ENCODE measurements at places on chromosomes 13 and 19.

- no peak for DNase-seq
Measured at GRCh38 chr13:92346046-92346445, 880.6 kb upstream of the GPC6 start.

- no peak for DNase-seq
Measured at GRCh38 chr19:5071579-5071978, 102.7 kb downstream of the KDM4B start.

- peak; percentile 93 for DNase-seq
Measured at GRCh38 chr19:4976401-4977298, 7.7 kb downstream of the KDM4B start.

- no peak for DNase-seq
Measured at GRCh38 chr13:112204346-112205327, 137.7 kb downstream of the SOX1 start.

DNA sequence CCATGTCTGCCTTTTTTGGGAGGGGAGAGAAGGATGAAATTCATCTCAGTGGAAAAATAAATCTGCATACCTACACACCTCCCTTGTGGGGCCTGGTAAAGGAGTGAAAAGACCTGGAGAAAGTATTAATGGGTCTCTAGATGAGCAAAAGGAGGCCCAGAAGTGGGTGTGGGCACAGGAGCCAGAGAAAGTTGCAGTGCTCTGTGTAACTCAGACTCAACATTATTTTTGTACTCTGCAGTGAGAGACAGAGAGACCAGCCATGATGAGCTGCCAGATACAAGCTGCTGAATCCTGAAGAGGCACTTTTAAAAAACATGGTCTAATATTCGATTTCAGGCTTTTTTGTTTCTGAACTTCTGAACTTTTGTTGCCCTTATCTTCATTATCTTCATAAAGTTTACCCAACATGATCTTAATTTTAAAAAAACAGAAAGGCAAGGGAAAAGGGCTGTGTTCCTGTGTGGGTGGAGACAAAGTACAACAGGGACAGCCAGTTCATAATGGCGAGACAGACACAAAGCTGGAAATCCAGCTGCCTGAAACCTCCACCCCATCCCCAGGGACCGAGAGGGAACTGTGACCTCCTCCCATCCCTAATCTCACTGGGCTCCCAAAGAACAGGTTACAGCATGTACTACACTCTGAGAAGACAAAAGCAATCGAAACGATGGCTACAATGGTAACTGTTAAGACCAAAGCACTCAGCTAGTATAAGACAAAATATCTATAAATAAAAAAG is 77.2 kb downstream of the KLF12 start:
- no peak for DNase-seq

DNA sequence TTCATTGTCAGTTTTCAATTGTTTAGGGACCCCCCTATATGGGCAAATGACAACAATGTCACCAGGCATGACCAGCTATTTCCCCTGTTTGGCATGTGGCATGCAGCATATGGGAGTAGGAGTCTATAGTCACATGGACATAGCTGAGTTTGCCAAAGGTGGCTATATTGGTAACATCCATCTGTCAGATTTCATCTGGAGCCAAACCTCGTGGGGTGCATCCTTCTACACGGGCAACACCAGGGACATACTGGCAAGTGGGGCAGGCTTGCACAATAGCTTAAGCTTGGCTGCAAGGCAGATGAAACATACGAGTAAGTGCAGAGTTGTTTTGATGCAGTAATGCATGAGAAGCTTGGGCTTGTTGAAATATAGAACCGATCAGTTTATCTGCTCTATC is 24.5 kb upstream of the ZNF816 start:
- no peak for DNase-seq

- DNase-seq, result no peak
Measured at GRCh38 chr19:14472202-14472938, 2.8 kb downstream of the PTGER1 start.

DNA sequence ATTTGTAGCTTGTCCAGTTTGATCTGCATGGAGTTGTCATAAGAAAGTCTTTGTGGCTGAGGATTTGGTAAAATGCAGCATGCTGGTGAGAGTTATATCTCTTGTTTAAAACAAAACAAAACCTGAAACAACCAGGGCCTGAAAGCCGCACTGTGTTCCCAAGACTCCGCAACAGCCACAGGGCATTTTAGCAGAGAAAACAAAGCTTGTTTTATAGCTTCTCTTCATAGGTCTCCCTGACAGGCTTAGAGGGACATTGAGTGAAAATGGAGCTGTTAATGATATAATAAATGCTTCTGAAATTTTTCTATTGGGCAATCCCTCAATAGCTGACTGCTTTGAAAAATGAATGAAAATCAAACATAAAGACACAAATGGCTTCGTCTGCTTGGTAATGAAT is 148.7 kb upstream of the RNF113B start:
- no peak for DNase-seq

GRCh38 chr13:113880651-113881611 is 17.1 kb upstream of the GAS6 start:
- no peak for DNase-seq

DNA sequence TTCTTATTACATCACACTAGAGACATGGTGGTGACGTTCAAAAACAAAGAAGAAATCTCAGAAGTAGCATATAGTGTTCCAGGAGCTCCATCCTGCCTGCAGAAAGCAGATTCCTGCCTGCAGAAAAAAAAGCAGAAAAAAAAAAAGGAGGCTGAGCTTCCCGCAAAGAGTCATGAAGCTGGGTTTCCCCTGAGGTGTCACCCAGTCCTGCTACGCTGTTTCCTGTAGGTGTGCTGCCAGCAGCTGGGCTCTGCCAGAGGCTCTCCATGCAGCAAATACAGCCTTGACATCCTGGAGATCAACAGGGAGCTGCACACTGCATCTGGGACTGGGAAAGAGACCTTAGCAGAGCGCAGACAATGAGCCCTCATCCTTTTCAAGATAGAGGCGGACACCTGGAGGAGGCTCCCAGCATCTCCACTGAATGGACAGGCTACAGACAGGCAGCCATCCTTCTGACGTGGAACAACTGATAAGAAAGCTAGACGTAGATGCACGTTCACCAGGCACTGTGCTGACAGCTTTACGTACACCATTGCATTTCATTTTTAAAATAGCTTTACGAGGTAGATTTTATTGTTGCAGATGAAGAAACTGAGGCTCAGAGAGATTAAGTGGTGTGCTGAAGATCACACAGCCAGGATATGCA is 350.9 kb downstream of the FOXO1 start:
- DNase-seq, result no peak

DNA sequence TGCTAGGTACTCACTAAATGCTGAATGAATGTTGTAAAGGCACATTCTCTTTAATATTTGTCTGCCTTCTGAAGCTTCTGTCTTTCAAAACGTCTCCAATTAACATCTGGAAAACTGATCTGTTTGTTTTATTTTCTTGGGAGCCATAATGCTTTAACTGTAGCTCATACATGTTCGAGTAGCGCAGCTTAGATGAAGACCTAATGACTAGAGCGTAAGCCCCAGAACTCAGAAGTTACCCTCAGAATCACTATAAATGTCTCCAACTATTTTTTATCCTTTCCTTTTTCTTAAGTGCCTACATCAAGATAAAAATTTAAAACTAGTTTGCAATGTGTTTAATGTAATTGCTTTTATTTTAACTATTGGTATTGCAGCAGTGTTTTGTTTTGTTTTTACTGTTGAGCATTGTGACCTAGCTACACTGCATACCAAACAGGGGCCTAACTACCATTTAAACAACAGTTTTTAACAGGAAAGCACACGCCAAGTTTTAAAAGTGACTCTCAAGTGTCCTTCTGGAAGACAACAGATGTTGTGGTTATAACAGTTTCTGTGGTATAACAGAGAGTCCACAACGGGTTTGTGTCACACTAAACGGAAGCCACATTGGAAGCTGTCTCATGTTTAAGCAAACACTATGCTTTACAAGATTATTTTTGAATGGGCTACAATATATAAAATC is 42.0 kb downstream of the MRPL57 start:
- DNase-seq, result no peak

DNA sequence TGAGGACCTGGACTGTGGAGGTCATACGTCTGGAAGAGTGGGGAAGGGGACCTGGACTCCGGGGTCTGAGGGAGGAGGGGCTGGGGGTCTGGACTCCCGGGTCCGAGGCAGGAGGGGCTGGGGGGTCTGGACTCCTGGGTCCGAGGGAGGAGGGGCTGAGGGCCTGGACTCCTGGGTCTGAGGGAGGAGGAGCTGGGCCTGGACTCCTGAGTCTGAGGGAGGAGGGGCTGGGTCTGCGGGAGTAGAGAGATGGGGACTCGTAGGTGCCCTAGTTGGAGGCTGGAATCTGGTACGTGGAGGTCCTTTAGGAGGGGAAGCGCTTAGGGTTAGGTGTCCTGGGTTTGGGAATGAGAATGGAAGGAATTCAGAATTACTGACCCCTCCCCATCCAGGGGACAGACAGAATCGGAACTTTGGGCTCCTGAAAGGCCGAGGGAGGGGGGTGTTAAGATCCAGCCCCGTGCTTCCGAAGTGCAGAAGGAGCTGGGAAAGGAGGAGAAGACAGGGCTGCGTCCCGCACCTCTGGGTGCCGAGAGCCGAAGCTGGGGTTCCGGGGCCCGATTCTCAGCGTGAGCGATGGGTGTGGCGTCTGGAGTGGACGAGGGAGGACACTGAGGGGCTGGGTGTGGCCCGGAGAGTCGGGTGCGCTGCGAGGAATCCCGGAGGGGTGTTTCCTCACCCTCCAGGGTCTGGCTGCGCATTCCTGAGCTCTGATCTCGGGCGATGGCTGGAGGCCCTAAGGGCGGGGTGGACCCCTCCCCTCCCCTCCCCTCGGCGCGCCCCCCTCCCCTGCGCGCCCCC is 608 bp downstream of the MYADM start:
- DNase-seq, result no peak

DNA sequence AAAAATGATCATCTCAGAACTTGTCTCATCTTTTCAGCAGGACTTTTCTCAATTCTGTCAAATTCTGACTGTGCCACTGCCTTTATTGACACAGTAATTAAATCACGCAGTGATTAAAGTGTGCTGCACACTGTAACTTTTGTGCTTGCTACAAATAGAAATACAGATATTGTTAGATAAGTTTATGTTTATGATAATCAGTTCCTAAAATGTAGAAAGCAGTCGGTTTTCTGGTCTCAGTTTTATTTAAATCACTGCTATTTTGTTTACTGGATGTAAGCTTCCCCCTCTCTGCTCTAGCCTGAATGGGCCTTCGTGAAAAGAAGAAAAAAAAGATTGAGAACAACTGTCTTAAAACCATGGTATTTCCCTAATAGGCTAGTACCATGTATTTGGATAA is 258.8 kb upstream of the STARD13 start:
- no peak for DNase-seq

- DNase-seq, result no peak
Measured at GRCh38 chr19:54329476-54330165, 9.3 kb downstream of the LILRA4 start.

DNA sequence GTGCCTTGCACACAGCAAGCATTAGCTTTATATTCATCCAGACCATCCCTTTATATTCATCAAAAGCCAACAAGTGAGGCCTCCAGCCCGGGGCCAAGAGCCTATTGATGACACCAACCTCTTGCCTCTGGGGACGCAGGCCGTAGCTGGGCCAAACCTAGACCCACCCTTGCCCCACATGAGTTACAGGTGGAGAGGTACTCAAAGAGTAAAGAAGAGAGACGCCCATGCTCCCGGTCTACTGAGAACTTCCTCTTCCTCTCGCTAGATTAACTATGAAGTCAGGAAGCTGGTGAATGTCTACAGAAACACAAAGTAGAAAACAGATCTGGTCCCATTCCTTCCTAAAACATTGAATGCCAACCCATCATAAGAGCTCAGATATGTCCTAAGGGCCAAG is 3.8 kb upstream of the MLNR start:
- DNase-seq, result no peak

DNA sequence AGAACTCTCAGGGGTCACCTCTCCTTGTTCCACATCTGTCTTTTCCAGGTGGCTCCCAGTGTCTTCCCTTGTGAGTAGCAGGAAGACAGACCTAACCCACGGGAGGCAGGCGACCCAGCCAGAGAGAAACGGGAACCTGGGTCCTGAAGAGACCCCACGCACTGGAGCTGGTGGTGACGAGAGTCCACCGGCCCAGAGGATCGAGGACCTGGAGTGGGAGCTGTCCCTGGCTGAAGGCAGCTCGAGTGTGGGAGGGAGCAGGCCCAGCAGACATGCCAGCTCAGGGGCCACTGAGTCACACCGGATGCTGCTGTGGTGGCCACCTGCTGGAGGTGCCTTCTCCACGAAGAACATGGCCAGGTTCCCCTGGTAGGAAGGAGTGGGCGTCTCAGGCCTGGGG is 66.5 kb upstream of the ATP12A start:
- no peak for DNase-seq

DNA sequence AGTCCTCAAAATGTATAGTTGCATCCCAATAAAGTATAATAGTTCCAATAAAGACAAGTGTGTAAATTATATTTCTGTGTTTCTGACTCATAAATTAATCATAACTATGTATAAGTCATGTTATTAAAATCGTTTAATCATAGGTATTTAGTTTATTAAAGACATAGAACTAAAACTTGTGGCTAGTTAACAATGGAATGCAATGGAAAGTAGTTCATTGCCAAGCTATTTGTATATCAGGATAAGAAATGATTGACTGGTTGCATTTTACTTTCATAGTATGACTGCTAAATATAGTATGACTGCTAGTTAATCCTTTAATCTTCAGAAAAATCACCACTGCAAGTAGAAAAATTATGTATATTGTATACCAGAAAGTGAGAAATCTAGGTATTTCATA is 16.9 kb downstream of the COG3 start:
- DNase-seq, result no peak

DNA sequence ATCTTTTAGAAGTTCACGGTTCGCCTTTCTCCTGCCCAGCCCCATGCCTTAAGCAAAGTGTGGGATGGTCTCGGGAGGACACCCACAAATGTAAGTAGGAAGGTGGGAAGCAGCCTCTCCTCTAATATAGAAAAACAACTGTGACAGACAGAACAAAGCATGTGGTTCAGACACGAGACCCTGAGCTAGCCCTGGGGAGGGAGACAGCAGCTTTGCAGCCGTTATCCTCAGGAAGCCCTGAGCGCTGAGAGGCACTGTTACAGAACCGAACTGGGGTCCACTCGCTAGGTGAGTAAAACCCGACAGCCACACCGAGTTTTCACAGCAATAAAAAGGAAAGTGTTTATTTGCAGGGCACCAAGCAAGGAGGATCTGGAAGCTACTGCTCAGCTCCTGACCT is 210.6 kb downstream of the UQCRFS1 start:
- DNase-seq, result no peak

- no peak for DNase-seq
Measured at GRCh38 chr19:33545217-33545981, 23.8 kb upstream of the PEPD start.

All from AG09319 (cell line).